DMS 273 treated with DMSO at 0.1 percent for 48 hours (cell line): ENCODE measurements at places on chromosomes 5 and 9.
A peak's percentile ranks its signal among the peaks of the same experiment; 100 is the strongest.

- no peak for DNase-seq
These were observed 95.4 kb downstream of the TLE4 start for GRCh38 chr9:79667120-79667519.

DNA sequence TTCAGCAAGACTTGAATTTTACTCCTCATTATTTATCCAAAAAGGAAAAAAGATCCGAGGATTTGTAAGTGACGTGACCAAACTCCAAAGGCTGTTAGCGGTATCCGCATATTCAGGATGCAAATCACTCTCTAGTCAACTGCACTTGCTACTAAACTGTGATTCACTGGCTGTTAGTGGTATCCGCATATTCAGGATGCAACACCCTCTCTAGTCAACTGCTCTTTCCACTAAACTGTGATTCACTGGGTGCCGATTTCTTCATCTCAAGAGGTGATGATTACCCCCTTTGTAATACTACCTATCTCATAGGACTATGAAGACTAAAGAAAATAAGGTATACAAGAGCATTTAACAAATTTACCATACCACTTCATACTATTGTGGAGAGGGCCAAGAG lies 5.7 kb downstream of the MAPKAP1 start:
- DNase-seq, result no peak

GRCh38 chr9:32427111-32427873 lies 42.8 kb downstream of the ACO1 start:
- DNase-seq, result no peak

GRCh38 chr5:135462304-135462703 lies 10.2 kb upstream of the TIFAB start:
- DNase-seq, result peak; percentile 49

DNA sequence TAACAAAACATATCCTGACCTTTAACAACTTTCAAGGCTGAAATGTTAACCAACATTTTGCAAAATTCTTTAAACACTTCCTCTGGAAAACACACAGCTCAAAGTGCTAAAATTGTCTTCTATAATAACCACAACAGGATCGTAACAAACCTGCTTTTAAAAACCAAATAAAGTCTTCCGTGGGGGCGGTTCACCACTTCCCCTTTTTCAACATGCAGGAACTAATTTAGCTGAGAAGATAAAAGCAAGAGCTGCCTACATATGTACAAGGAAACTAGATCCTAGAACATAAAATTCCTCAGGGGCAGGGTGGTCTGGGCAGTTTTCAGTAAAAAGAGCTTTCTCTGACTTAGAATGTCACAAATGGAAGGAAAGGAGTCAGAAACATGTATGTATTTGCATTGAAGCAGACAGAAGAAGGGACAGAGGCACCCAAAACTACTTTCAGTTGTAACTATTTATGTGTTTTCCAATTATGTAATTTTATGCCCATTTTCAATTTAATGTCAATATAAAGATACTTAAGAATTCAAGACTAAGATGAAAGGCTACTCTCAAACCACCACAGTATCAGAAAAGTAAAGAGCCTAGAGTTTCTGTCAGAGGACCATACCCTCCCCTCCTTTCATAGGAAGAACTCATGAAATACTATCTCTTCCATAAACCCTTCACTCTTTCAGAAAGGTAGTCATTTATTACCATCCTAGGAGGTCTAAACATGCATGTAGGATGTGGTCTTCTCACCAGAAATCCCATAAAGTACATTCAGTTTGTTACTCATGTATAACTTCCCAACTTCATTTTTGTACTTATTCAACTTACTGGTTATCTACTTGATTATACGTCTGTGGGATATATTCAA lies 185.9 kb upstream of the RASA1 start:
- DNase-seq, result no peak

GRCh38 chr5:142860270-142860669 lies 90.1 kb downstream of the ARHGAP26 start:
- no peak for DNase-seq

DNA sequence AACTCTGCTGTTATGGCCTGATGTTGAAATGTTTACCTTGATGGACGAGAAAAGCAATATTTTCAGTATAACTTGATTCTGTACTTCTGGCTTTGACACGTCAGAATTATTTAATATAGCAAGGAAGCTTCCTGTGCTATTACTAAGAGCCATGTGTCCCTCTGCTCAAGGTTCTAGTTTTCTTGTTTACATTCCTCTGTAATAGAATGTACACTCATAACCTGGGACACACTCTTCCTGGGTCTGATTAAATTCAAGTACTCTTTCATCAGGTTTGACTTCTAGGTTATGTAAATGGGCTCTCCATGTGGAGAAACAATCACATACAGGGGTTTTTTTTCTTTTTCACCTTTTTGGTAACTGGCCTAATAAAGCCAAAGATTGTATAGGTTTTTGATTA lies 33.1 kb downstream of the GTF3C4 start:
- no peak for DNase-seq
